ENCODE measurements at places on chromosomes 12 and 14.

GRCh38 chr12:26953447-26953846 is 15.2 kb downstream of the FGFR1OP2 start:
- no peak for DNase-seq

DNA sequence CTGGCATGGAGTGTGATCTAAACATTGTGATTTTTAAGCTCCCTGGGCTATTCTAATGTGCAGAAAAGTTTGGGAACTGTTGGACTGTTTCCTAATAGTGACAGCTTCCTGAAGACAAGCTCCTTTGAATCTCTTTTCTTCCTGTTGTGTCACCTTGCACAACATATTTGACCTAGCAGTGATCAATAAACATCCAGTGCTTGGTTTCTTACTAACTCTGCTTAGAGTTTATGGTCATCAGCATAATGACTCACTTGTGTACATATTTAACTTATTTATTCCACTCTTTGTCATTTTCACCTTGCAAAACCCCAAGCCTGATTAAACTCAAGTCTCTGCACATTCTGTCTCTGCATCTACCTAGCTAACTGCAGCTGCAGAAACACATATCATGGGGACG is 27.3 kb upstream of the TBC1D30 start:
- no peak for DNase-seq

GRCh38 chr14:37994846-37995372 is 212.8 kb upstream of the SSTR1 start:
- no peak for DNase-seq

- DNase-seq, result no peak
These were observed 164.2 kb upstream of the SOX5 start for GRCh38 chr12:24113701-24114100.

DNA sequence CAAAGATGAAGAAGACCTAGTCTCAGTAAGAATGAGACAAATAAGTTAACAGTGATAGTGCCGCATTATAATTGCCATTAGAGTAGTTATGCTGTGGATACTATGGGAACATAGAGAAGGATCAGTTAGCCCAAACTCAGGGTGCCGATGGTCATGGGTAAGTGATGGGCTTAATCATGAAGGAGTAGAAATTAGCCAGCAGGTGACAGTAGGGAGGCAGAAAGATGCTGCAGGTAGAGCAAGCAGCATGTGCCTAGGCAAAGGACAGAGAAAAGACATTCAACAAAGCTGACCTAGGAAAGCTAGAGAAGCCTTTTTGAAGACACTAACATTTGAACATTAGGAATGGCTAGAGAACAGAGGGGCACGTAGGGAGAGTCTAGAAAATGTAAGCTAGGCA is 30.6 kb upstream of the PTPRQ start:
- DNase-seq, result no peak

DNA sequence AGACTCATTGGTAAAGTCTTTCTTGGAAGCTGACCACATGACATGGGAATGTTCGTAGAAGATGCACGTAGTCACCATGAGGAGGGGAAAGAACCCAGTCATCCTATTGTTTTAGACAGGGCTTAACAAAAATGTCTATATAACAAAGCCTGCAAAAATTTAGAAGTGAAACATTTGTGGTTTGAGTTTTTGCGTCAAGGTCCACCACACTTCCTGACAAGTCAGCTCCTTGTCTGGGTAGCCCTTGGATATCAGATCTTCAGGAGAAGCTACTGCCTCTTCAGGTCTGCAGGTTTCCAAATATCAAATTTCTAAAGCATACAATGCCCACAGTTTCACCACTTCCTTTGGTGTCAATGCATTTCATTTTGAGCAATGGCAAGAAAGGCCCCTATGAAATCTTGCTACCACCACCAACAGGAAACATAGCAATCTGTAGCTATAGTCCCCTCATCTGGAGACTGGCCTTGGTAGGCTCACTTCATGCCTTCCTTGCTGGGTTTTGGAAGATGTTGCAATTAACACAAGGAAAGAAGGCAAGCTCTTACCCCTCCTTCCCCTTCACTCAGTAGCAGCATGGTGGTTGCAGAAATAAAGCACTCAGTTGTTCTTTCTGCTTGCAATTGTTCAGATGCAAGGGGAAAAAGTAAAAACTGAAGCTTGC is 235.2 kb downstream of the PCNX1 start:
- peak; percentile 25 for DNase-seq

DNA sequence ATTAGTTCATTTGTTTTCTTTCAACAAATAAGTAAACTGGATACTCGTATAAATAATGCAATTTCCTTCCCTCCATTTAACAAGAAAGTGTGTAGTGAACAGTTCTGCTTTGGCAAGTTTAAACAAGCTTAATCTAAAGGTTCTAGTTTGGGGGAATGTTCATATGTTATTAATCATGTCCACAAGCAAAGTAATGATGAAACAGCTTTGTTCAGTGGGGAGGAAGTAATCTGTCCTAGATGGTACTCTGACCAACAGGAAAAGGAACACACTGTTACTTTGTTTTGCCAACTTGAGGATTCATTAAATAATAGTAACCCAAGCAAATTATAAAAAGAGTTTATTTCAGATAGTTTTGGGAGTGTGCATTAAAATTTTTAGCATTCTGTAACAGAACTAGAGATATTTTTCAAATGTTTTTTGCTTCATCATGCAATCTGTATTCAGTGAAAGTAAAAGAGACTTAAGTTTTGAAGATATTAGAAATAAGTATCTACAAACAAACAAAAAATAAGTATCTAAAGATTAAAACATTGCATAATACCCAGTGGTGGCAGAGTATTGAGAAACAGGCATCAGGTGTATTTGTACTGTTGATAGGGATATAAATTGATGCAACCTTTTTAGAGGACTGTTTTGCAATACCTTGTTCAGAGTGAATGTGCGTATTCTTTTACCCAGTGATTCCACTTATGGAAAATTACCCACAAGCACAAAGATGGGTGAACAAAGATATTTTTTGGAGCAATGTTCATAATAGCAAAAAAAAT is 61.1 kb downstream of the RAB35 start:
- no peak for DNase-seq

- no peak for DNase-seq
These were observed 905 bp upstream of the DLK1 start for GRCh38 chr14:100725587-100726387.

DNA sequence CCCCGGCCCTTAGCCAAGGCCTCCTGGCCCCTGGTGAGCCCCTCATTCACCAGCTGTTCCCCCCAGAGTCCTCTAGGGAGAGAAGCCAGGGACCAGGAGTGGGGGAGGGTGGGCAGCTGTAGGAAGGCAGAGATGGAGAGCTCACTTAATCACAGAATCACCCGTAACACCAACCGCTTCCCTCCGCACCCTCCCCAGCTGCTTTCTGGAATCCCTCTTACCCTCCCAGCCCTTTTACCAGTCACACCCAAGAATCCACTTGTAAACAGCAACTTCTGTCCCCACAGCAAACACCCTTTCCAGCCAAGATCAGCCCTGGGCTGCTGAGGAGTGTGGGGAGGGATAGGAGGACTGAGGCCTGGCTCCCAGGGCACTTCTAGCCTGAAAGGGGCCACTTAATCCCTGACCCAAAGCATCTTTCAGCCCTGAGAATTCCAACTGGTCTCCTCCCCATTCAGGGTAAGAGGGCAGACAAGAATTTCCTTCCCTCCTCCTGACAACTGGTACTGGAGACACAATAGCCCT is 18.8 kb downstream of the NCKAP5L start:
- DNase-seq, result no peak

DNA sequence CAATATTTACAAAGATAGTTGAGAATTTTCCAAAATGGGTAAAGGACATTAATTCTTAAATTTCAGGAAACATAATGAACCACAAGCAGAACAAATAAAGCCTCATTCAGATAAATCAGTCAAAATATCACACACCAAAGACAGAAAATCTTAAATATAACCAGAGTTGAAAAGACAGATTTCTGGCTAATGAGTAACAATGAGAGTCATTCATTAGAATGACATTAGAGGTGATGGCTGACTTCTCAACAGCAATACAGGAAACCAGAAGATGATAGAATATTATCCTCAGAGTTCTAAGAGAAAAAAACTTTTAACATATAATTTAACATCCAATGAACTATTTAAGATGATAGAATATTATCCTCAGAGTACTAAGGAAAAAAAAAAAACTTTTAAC is 124.2 kb downstream of the DENND5B start:
- DNase-seq, result no peak

DNA sequence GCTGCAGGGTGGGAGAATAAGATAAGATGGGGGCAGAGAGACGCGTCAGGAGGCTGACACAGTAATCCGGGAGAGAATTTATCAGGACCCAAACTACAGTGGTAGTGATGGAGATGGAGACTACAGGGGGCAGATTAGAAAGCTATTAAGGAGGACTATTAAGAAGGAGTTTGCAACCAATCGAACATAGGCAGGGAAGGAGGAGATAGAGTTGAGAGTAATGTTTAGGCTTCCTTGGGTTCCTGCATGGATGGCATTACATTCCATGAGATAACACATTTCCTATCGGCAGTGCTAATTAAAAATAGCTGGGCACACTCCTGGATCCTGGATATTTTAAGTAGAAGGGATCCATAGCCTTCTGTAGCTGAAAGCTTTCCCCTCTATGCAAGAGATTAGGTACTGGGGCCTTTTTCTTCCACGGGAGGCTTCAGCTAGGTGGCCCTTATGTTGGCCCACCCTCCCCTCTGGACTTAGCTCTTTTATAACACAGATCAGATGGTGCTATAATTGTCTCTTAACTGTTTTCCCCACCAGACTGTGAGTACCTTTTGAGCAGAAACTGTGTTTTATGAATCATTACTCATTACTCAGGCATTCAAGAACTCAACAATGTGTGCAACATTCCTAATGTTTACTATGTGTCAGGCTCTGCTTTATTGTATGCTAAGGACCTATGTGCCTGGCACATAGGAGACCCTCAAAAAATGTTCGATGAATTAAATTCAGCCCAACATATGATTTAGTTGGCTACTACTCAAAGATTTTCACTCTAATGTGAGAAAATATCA is 113.0 kb downstream of the RMST start:
- no peak for DNase-seq

- DNase-seq, result no peak
These were observed 83.0 kb upstream of the CCDC196 start for GRCh38 chr14:66403183-66403582.

GRCh38 chr12:19515179-19515578 is 75.9 kb downstream of the AEBP2 start:
- DNase-seq, result no peak

- DNase-seq, result no peak
These were observed 27.0 kb upstream of the TMEM260 start for GRCh38 chr14:56552615-56553014.

GRCh38 chr12:68963856-68964745 is 31.1 kb upstream of the CPM start:
- no peak for DNase-seq

GRCh38 chr12:91637789-91638624 is 455.4 kb upstream of the DCN start:
- DNase-seq, result no peak

DNA sequence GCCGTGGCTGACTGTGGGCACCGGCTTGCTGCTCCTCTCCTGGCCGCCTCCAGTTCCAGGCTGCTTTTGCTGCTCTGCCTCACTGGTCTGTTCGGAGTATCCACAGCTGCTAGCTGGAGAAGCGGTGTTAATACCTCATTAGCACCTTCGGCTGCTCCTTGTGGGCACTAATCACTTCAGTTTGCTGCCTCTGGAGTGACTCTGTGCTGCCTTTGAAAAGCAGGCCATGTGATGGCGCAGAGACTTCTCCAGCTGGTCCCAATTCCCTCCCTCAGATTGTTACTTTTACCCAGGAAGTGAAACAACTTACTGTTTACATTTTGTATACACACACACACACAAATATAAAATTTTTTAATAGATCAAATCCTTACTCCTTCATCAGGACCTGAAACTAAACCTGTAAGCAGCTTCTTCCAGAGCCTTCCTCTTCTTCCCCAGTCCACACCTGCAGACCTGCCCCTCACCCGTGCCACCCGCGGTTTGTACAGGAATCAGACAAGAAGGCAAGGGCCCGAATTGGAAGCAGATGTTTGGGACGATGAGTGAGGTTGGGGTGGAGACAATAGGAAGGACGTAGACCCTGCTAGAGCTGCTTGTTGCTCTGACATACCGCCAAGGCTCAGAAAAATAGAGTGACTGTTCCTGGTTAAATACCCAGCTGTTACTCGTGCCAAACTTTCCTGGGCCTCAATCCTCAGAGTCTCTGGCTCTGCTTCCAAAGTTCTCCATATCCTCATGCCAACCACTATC is 41.5 kb upstream of the LTBP2 start:
- no peak for DNase-seq

DNA sequence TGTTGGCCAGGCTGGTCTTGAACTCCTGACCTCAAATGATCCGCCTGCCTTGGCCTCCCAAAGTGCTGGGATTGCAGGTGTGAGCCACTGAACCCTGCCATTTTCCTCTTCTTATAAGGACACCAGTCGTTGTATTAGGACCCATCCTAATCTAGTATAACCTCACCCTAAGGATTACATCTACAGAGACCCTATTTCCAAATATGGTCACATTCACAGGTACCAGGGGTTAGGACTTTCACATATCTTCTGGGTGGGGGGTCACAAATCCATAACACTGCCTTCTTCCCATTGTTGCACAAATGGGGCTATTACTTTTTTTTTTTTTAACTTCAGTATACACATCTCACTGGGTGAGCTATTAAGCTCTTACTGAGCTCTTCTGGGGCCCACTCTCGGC is 38.6 kb downstream of the ARF6 start:
- no peak for DNase-seq

DNA sequence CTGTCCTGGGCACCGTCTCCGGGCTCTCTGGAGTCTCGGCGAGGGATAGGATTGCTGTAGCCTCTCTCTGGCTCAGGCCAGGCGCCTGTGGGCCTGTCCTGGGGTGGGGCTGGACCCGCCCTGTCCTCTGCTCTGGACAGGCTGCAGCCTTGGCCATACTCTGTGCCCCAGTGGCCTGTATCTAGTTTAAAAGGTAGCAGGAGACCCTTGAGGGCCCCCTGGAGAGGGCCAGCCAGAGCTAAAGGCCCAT is 1.8 kb downstream of the KIF26A start:
- DNase-seq, result no peak

DNA sequence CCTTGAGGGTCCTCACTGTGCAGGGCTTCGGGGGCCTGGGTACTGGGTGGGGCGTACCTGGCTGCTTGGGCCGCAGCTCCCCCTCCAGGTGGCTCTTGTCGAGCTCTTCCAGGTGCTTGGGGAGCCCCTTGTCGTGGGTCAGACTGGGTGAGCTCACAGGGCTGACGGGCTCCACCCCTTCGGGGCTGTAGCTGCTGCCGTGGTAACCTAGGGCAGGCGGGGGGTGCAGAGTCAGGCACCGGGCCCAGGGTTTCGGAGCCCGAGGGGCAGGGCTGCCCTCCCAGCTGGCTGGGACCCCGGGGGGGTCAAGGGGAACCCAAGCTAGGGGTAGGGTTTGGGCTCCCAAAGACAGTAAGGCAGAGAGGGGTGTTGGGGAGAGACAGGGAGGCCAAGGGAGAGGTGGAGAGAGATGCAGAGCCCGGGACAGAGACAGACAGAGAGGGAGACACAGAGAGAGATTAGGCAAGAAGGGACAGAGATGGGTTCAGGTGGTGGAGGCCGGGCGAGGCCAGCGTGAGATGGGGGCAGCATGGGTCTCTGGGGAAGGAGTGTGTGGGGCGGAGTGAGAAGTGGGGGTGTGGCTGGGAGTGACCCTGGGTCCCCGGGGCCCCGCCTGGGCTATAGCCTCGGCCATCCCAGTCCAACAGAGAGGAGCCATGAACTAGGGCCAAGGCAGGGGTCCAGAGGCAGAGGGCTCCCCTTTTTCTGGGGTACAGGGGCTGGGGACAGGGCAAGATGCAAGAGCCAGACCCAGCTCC is 40.7 kb downstream of the RFLNA start:
- DNase-seq, result no peak
